Upper lobe of left lung (tissue), 6 donors: ENCODE measurements at places on chromosomes 1 and 21. TPM values are rescaled to one million over a fixed set of nuclear protein-coding genes. Genes with fewer than 3 reads are reported as not detected.

The VN1R5 gene
- not detected for total RNA-seq

GRCh38 chr21:16534408-16535101 lies 804.8 kb downstream of the USP25 start:
- no peaks in the 10 kb centered on the region for H3K4me1 ChIP-seq
- H3K36me3 ChIP-seq: no peaks in the 10 kb centered on the region
- peak overlapping the region; percentile 35 for H3K27ac ChIP-seq
- H3K4me3 ChIP-seq: no peak overlapping the region
- no peaks in the 10 kb centered on the region for H3K27me3 ChIP-seq
- no peak for DNase-seq

GRCh38 chr1:28893403-28894102 lies 20.8 kb upstream of the EPB41 start:
- H3K4me1 ChIP-seq: peaks cover 9% of the 10 kb centered on the region
- no peak for DNase-seq
- no peak overlapping the region for H3K4me3 ChIP-seq
- H3K27ac ChIP-seq: no peak overlapping the region

GRCh38 chr1:98364544-98364943 lies 297.0 kb upstream of the SNX7 start:
- DNase-seq: no peak
- H3K27ac ChIP-seq: no peak overlapping the region
- no peaks in the 10 kb centered on the region for H3K36me3 ChIP-seq
- no peaks in the 10 kb centered on the region for H3K27me3 ChIP-seq

- H3K4me3 ChIP-seq: no peak overlapping the region
- H3K4me1 ChIP-seq: peaks cover 24% of the 10 kb centered on the region
- DNase-seq: peak; percentile 45
- no peaks in the 10 kb centered on the region for H3K36me3 ChIP-seq
Observed at GRCh38 chr1:159756397-159756796, 24.4 kb upstream of the DUSP23 start.

The CD1C gene
- total RNA-seq: 6.8 TPM

- DNase-seq: no peak
- H3K27ac ChIP-seq: no peak overlapping the region
- H3K4me1 ChIP-seq: no peaks in the 10 kb centered on the region
- H3K27me3 ChIP-seq: no peaks in the 10 kb centered on the region
Observed at GRCh38 chr1:107430540-107431228, 289.8 kb downstream of the NTNG1 start.

- peaks cover 26% of the 10 kb centered on the region for H3K4me1 ChIP-seq
- DNase-seq: no peak
- no peaks in the 10 kb centered on the region for H3K27me3 ChIP-seq
Observed at GRCh38 chr1:153572569-153573015, 6.9 kb upstream of the S100A2 start.

The NDUFV3 gene
- 33.7 TPM for total RNA-seq

The RUNX3 gene
- 10.5 TPM for total RNA-seq

GRCh38 chr1:108012553-108012952 lies 47.6 kb upstream of the VAV3 start:
- no peak for DNase-seq
- H3K4me3 ChIP-seq: no peak overlapping the region
- no peaks in the 10 kb centered on the region for H3K36me3 ChIP-seq
- H3K27me3 ChIP-seq: no peaks in the 10 kb centered on the region
- no peak overlapping the region for H3K27ac ChIP-seq
- peaks cover 4% of the 10 kb centered on the region for H3K4me1 ChIP-seq

The SH3D21 gene
- 4.4 TPM for total RNA-seq

DNA sequence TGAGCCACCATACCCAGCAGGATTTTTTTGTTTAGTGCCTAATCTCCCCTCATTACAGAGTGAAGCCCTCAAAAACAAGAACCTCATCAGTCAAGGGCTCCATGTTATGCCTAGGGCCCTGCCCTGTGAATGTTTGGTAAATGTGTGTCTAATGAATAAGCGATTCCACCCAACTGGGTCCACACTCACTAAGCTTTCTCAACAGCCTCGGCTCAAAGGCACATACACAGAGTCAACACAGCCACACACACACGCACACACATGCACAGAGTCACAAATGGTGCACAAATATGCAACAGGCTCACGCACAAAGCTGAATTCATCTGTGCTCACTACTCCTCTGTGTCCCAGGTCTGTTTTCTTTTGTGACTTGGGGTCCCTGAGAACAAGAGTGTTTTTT lies 11.7 kb upstream of the SYNC start:
- DNase-seq: no peak
- H3K27me3 ChIP-seq: no peaks in the 10 kb centered on the region
- H3K36me3 ChIP-seq: no peaks in the 10 kb centered on the region
- H3K4me3 ChIP-seq: no peak overlapping the region
- no peak overlapping the region for H3K27ac ChIP-seq

- peak overlapping the region; percentile 58 for H3K4me3 ChIP-seq
- H3K27ac ChIP-seq: no peak overlapping the region
- no peaks in the 10 kb centered on the region for H3K36me3 ChIP-seq
- peak; percentile 45 for DNase-seq
- peaks cover 14% of the 10 kb centered on the region for H3K4me1 ChIP-seq
Observed at GRCh38 chr1:16167331-16168143, 11.7 kb upstream of the EPHA2 start.

The CCSAP gene
- 7.9 TPM for total RNA-seq

DNA sequence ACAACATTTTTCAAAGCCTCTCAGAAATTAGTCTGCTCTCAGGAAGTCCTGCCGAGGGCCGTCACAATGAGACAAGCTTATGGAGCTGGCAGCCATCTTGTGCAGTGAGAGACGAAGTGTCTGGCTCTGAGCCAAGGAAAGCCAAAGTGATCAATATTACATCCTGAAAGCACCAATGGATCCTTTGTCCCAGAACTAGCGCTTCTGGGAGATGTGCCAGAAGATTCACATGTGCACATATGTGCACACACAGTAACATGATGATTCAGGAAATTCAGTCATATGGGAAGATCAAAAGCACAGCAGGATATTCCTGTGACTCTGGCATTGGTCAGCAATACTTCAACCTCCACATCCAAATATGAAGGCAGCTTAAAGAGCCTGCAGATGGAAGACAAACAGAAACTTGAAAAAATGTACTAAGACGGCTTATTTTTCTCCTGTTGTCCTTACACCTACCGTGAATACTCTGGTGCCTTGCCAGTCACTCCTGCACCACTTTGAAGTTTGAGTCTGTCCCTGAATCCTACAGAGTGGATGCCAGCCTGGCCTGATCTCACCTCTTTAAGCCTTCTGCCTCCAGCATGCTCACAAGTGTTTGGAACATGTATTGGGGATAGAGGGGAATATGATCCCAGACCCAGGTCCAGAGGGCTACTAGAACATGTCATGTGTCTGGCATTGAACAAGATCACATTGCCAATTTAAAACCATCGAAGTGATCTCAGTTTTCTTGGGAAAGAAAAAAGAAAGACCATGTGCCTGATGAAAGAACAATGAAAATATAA lies 44.5 kb upstream of the PRRX1 start:
- H3K4me1 ChIP-seq: no peaks in the 10 kb centered on the region
- DNase-seq: no peak
- no peak overlapping the region for H3K27ac ChIP-seq
- H3K36me3 ChIP-seq: no peaks in the 10 kb centered on the region
- no peaks in the 10 kb centered on the region for H3K27me3 ChIP-seq
- H3K4me3 ChIP-seq: no peak overlapping the region

The RHBDL2 gene
- total RNA-seq: 3.1 TPM
